ENCODE measurements at places on chromosomes 2 and 18. TPM values are rescaled to one million over a fixed set of nuclear protein-coding genes. Genes with fewer than 3 reads are reported as not detected.

The ANKRD53 gene
- total RNA-seq = 1.3 TPM

GRCh38 chr2:108591163-108591562, 56.9 kb downstream of the LIMS1 start:
- no peak for DNase-seq

GRCh38 chr18:35186291-35187034, 54.4 kb upstream of the ZNF397 start:
- no peak for DNase-seq

GRCh38 chr2:887639-888038, 63.0 kb upstream of the SNTG2 start:
- no peak for DNase-seq

GRCh38 chr2:69639266-69639665, 4.3 kb downstream of the AAK1 start:
- DNase-seq = no peak

DNA sequence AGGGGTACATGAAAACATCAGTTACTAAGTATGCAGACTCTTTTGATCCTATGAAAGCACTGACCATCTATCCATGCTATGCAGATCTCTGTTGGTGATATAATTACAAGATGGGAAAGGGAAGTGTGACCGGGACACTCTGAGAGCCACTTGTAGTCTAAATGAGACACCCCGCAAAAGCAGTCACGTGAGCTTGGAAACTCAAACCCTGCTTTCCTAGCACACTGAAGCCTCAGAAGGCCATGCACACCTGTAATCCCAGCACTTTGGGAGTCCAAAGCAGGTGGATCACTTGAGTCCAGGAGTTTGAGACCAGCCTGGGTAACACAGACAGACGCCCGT, 137.5 kb downstream of the INO80D start:
- DNase-seq = no peak

DNA sequence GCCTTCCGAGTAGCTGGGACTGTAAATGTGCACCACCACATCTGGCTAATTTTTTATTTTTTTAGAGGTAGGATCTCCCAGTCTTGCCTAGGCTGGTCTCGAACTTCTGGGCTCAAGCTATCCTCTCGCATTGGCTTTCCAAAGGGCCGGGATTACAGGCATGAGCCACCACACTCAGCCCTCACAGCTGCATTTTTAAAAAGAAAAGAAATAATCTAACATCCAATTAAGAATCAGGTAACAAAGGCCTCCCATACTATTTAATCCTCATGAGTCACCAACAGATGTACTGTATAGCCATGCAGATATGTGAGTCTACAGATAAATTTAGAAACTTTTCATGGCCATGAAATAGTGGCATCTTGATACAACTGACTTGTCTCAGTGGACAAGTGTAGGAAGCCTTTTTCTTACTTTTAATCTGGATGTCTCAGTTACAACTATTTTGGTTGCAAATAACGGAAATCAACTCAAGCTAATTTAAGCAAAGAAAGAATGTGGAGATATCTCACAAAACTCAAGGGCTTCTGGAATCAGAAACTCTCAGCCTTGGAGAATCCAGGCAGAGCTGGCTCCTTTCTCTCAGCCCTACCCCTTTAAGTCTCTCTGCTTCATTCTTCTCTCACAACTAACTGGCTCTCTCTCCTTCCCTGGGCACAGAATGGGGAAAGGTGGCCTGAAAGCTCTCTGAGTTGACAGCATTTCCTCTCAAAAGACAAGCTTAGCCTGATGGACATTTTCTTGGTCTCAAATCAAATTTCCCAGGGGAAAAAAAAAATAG, 12.8 kb upstream of the PPM1B start:
- peak; percentile 32 for DNase-seq

- DNase-seq = no peak
Measured at GRCh38 chr2:138730497-138731030, 49.6 kb downstream of the NXPH2 start.

- DNase-seq = no peak
Measured at GRCh38 chr18:54616220-54616848, 25.3 kb downstream of the DYNAP start.

The IFIH1 gene
- 11.4 TPM for total RNA-seq

- DNase-seq = no peak
Measured at GRCh38 chr2:44295633-44296359, 20.5 kb downstream of the SLC3A1 start.

The UGT1A3 gene
- total RNA-seq = not detected

GRCh38 chr18:78724214-78724914, 255.3 kb upstream of the SALL3 start:
- DNase-seq = no peak

- DNase-seq = no peak
Measured at GRCh38 chr2:182982941-182983340, 55.3 kb downstream of the NCKAP1 start.

The LYPD6B gene
- total RNA-seq = not detected

- DNase-seq = no peak
Measured at GRCh38 chr18:2589345-2590068, 18.1 kb downstream of the NDC80 start.

DNA sequence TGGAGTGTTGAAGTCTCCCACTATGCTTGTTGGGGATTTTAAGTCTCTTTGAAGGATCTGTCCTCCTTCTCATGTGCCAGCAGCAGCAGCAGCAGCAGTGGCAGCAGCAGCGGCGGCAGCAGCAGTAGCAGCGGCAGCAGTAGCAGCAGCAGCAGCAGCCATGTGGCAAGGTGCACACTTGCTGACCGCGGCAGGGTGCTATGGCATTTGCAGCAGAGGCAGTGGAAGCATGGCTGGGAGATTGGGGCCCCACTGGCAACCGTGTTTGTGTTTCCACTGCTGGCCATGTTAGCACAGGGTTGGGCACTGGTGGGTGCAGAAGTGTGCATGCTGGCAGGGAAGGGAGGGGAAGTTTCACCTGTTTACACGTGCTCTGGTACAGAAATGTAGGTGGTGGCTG, 280.1 kb downstream of the NUP35 start:
- DNase-seq = no peak

The ANO7 gene
- total RNA-seq = 0.50 TPM

DNA sequence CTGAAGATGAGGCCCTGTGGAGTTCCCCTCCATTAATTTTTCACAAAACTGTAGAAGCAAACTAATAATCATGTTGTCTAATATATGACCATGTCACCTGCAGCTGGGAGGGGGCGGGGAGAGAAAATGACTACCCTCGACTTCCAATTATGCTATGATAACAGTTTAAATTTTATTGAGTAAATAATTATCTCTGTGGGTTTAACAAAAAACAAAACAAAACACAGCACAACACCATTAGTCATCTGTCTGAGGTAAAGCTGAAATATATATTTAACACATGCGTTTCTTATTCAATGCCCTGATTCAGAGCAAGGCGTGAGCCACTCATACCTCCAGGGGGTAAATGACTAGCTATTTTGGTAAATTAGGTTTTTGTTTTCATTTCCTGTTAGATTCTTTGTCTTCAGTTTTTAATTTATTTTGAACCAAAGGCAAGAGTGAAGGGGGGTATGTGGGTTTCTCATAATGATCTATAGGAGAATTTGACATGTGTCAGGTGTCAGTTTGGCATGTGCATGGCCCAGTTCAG, 77.4 kb upstream of the ZCCHC2 start:
- DNase-seq = no peak

DNA sequence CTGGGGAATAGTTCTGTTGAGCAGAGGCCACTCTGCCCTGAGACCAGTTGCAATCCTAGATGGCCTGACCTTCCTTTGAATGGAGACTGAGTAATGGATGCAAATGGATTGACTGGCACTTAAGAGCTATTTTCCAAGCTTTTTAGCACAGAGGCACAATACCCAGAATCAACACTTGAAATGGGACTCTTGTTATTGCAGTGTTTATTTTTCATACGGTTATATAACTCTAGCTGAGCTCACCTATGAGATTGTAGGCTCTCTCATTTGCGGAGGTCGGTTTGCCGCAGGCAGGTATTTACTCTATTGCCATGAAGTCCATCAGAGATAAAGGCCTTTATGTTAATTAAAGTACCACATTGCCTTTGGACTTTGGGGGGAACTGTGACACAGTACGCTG, 422.3 kb upstream of the CELF4 start:
- DNase-seq = no peak

The ABCB11 gene
- total RNA-seq = not detected

GRCh38 chr2:98187194-98187593, 100.2 kb downstream of the VWA3B start:
- DNase-seq = no peak

DNA sequence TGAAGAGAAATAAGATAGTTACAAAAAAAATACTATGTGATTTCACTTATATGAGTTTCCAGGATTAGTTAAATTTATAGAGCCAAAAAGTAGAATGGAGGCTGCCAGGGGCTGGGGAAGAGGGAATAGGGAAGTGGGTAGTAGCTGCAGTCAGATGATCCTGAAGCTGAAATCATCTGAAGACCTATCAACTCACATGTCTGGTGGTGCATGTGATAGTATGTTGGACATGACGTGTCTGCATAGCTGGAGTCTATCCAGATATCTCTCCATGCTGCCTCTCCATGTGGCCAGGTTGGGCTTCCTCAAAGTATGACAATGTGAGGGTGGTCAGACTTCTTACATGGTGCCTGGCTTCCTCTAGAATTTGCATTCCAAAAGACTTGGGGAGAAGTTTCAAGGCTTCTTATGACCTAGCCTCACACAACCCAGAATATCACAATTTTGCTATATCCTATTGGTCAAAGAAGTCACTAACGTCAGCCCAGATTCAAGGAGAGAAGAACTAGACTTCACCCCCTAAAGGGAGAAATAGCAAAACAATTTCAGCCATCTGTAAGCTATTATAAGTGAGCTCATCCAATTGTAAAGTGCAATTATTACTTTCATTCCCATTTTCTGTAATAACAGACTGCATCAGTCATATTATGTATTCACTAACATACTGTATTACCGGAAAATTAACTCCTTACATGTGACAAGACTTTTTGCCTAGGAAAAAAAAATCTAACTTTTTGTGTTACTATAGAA, 14.0 kb upstream of the ZNF396 start:
- no peak for DNase-seq

DNA sequence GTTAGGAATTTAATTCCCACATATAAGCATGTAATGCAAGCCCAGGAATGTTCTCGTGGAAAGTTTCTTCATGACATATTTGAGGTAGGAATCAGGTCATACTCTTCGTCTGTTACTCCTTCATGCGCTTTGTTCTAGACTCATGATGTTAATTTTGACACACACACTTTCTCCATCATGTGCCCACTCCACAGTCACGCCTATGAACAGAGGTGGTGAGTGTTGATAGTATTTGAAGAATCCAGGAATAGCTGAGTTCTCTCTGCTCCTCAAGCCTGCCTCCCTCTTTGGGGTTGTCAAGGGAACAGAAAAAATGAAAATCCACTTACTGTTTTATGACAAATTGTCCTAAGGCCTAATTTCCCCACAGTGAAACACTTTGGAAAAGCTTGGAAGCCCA, 117.3 kb upstream of the SERPINE2 start:
- peak; percentile 34 for DNase-seq

GRCh38 chr2:157839162-157839801, 36.8 kb downstream of the ACVR1 start:
- peak; percentile 79 for DNase-seq

DNA sequence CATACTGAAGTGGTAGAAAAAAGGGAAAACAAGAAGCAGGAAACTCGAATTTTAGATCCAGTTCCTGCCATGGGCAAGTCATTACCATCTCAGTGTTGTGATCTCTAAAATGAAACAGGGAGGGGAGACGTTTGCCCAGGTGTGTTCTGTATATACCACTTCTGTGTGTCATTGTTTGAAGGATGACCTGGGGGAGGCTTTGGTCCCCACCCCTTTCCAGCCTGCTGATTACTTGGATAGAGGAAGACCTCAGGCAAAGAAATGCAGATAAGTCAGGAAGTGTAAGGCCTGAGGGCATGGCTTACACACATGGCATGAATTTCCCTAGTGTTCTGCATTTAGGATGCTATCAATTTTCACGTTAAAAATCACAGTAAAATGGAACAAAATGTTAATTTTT, 205.2 kb upstream of the CXCR4 start:
- no peak for DNase-seq

The RAB6C gene
- not detected for total RNA-seq

- no peak for DNase-seq
Measured at GRCh38 chr2:66283787-66284186, 151.1 kb upstream of the MEIS1 start.

The SFT2D3 gene
- 4.1 TPM for total RNA-seq

- DNase-seq = no peak
Measured at GRCh38 chr18:64659196-64659595, 510.3 kb upstream of the LINC00305 start.

GRCh38 chr2:190999058-190999457, 14.9 kb downstream of the STAT1 start:
- no peak for DNase-seq

DNA sequence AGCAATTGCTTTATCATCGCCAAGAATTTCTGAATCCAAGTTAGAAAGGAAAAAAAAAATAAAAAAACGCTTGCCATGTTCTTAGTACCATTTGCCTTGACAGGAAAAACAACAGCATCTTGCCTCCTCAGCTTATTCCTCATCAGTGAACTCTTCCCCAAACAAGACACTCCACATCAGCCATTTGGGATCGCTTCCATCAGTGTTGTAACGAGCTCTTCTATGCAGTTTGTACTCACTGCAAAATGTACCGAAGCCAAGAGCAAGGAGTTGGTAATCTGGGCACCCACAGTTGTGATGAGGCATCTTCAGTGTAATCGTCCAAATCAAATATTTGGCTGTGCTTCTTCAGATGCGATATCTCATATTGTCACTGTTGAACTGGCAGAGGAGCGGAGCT, 503.7 kb downstream of the TMEM182 start:
- no peak for DNase-seq
